MCF 10A (cell line): ENCODE measurements at places on chromosomes 11 and 22. TPM values are rescaled to one million over a fixed set of nuclear protein-coding genes. Genes with fewer than 3 reads are reported as not detected.
A peak's percentile ranks its signal among the peaks of the same experiment; 100 is the strongest.

DNA sequence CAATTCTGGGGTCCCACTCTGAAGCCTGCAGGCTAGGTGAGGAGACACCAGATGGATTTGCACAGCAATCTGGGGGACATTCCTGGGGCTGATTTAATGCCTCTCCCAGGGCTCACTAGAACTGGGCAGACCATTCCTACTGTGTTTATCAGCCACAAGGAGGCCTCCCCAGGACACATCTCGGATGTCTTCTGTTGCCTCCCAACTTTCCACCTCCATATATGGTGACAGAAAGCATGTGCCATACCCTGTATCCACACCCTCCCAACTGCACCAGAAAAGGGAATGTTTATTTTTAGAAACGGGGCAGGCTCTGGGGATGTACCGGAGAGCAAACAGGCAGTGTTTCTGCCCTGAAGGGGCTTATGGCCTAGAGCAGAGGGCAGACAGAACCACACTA lies 181.8 kb downstream of the CSNK2A3 start:
- peaks cover 13% of the 10 kb centered on the region for H3K4me1 ChIP-seq
- no peak overlapping the region for H3K4me3 ChIP-seq
- no peaks in the 10 kb centered on the region for H3K36me3 ChIP-seq

Gene MRGPRE
- total RNA-seq: not detected in 2 replicates

DNA sequence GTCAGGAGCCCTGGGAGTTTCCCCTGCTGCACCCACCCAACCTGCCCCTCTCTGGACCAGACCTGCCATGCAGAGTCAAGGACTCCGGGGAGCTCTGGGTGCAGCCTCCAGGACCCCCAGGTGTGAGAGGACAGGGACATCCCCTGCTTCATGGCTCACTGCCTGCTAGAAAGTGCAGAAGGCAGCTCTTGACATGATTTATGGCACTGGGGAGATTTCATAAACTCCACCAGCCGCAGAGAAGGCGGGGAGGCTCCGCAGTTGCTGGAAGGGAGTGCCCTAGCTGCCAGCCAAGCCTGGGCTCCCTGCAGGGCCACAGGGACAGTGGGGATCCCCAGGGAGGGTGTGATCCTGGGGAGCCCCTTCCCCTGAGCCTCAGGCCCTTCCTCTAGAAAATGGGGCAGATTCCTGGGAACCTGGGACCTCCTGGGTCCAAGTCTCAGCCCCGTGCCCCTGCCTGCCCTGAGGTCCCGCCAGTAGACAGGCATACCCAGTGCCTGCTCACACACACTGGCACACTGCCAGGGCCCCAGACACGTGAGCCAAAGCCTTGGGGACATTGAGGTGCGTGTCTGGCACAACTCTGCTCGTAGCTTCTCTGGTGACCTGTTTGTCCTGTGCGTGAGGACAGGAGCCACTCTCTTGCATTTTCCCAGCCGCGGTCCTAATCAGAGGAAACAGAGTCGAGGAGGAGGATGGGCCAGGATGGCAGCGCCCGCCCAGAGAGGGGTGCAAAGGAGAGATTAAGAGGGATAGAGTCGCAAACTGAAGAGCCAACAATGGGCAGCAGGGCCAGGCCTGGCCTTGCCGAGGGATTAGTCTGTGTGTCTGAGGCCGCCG lies 13.8 kb downstream of the CABP7 start:
- H3K4me3 ChIP-seq: no peak overlapping the region
- peak; percentile 27 for DNase-seq
- peaks cover 8% of the 10 kb centered on the region for H3K36me3 ChIP-seq
- no peaks in the 10 kb centered on the region for H3K4me1 ChIP-seq

DNA sequence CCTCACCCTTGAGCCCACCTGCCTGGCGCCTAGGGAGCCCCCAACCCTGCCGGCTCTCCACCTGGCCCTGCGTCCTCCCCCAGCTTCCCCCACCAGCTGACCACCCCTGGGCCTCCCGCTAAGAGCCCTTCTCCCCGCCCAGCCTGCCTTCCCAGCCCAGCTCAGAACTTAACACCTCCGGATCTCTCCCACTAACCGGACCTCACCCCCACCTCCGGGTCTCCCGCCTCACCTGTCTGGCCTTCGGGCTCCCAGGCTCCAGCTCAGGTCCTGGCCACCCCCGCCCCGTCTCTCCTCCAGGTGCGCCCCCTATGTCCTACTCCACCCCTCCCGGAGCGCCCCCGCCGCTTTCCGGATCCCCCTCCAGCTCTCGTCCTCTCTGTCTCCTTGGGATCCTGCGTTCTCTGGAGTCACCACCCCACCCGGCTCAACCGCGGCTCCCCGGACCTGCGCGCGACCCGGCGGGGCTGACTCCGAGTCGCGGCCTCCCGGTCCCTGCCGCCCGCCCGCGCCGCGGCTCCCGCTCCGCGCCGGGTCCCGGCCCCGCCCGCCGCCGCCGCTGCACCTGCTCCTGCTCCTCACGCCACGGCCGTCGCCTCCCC lies at the start of gene KCNJ11:
Gene KCNJ11 (minus strand): TSS at position 51 of the 602 bp plus-strand sequence. CDS start 568 bp downstream, outside the sequence.
- no peaks in the 10 kb centered on the region for H3K36me3 ChIP-seq
- no peak for DNase-seq
- peak within 1 kb of the TSS; percentile 71 for H3K4me3 ChIP-seq
- H3K27me3 ChIP-seq: no peaks in the 10 kb centered on the region
- H3K4me1 ChIP-seq: no peaks in the 10 kb centered on the region

DNA sequence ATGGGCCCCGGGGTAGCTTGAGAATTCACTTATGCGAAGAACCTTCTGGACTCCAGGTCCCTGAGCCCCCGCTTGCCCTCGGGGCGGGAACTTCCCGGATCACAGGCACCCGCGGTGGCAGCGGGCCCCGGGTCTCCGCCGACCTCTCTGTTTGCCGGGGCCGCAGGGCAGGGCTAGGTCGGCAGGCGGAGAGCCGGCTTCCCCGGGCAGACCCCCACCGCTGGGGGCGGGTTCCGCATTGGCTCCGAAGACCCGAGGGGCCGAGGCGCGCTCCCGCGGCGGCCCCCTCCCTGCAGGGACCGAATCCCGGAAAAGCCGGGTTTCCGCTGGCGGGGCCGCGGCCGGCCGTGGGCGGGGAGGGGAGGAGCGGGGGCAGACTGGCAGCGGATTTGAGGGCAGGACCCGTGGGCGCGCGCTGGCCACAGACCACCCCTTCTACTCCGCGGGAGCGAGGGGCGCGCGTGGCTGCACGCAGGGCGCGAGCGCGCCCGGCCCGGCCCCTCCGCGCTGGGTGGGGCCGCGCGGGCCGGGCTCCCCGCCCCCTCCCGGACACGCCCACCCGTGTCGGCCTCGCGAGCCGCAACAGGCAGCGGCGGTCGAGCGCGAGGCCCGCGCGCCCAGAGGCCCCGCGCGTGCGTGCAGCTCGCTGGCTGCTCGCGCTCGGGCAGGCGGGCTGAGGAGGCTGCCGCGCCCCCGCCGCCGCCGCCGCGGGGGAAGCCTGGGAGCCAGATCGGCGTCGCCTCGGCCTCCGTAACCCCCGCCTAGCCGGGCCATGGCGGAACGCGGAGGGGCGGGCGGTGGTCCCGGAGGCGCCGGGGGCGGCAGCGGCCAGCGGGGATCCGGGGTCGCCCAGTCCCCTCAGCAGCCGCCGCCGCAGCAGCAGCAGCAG lies at the start of gene PACS1:
Gene PACS1 (plus strand): TSS at position 558 of the 889 bp plus-strand sequence. CDS start 215 bp downstream, at position 773.
- peak; percentile 47 for DNase-seq
- peaks cover 55% of the 10 kb centered on the region for H3K36me3 ChIP-seq
- H3K4me1 ChIP-seq: peaks cover 40% of the 10 kb centered on the region

GRCh38 chr11:97702951-97703350 lies 1313.1 kb downstream of the JRKL start:
- no peaks in the 10 kb centered on the region for H3K4me1 ChIP-seq
- no peak overlapping the region for H3K27ac ChIP-seq
- no peak for DNase-seq
- peaks cover 61% of the 10 kb centered on the region for H3K27me3 ChIP-seq
- no peaks in the 10 kb centered on the region for H3K36me3 ChIP-seq

DNA sequence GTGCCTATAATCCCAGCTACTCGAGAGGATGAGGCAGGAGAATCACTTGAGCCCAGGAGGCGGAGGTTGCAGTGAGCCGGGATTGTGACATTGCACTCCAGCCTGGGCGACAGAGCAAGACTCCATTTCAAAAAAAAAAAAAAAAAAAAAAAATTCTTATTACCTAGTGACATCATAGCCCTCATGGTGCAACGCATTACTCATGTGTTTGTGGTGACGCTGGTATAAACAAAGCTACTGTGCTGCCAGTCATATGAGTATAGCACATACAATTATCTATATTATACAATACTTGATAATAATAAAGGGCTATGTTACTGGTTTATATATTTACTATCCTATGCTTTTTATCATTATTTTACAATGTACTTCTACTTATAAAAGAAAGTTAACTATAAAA lies 41.2 kb downstream of the OR2AT4 start:
- peak; percentile 42 for DNase-seq
- H3K27ac ChIP-seq: no peak overlapping the region
- no peaks in the 10 kb centered on the region for H3K4me1 ChIP-seq

Gene NNMT
- total RNA-seq: 429 and 638 TPM in 2 replicates

DNA sequence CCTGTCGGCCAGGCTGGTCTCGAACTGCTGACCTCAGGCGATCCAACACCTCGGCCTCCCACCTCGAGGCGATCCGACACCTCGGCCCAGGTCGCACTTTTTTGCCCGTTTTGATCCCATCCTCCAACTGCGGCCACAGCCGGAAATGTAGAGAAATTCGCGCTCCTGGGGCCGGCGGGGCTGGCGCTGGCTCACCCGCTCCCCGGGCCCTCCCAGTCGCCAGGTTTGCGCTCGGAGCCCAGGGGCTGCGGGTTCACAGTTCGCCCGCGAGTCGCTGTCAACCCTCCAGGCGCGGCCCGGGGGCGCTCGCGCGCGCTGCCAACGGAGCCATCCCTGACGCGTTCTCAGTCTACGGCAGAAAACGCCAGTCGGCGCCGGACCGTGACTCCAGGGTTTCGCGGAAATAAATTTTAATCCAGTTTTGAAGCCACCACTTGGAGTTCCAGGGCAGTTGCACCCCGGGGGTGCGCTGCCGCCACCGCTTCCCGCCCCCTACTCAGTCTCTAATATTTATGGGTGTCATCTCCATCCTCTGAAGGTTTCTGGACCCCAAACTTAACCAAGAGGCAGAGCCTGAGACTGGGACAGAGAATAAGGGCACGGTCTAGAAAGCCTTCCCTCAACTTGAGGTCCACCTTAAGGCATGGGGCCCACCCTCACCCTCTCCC lies 1.5 kb upstream of the KLHDC7B start:
- no peaks in the 10 kb centered on the region for H3K27me3 ChIP-seq
- H3K27ac ChIP-seq: peak overlapping the region; percentile 28
- peak; percentile 18 for DNase-seq
- H3K36me3 ChIP-seq: no peaks in the 10 kb centered on the region

GRCh38 chr11:120329556-120329955 lies 4.5 kb downstream of the TLCD5 start:
- no peaks in the 10 kb centered on the region for H3K27me3 ChIP-seq
- peaks cover 39% of the 10 kb centered on the region for H3K4me1 ChIP-seq
- no peak overlapping the region for H3K4me3 ChIP-seq
- no peak overlapping the region for H3K27ac ChIP-seq
- H3K36me3 ChIP-seq: peaks cover 9% of the 10 kb centered on the region

Gene KRTAP5-3
- total RNA-seq: not detected in 2 replicates

Gene AQP11
- 0.27 TPM in 1 of 2 replicates, not detected in the other for total RNA-seq

Gene AGBL2
- 0.86 and 1.2 TPM in 2 replicates for total RNA-seq

GRCh38 chr11:74721479-74721835 lies 9.8 kb downstream of the CHRDL2 start:
- H3K4me3 ChIP-seq: no peak overlapping the region
- H3K27me3 ChIP-seq: no peaks in the 10 kb centered on the region

Gene LGALS12
- total RNA-seq: not detected in 2 replicates

Gene C11orf71
- total RNA-seq: 3.9 and 5.6 TPM in 2 replicates

Gene KRTAP5-9
- not detected in 2 replicates for total RNA-seq

- H3K4me1 ChIP-seq: peaks cover 31% of the 10 kb centered on the region
- peak; percentile 91 for DNase-seq
- H3K27ac ChIP-seq: no peak overlapping the region
- no peak overlapping the region for H3K4me3 ChIP-seq
- no peaks in the 10 kb centered on the region for H3K27me3 ChIP-seq
Observed at GRCh38 chr11:13118194-13118593, 109.1 kb downstream of the RASSF10 start.

GRCh38 chr11:112113539-112114457 lies 27.1 kb downstream of the SDHD start:
- no peaks in the 10 kb centered on the region for H3K36me3 ChIP-seq
- DNase-seq: peak; percentile 75
- H3K4me1 ChIP-seq: no peaks in the 10 kb centered on the region
- no peak overlapping the region for H3K4me3 ChIP-seq
- H3K27me3 ChIP-seq: no peaks in the 10 kb centered on the region

GRCh38 chr11:13329670-13330356 lies 52.2 kb downstream of the BMAL1 start:
- peak overlapping the region; percentile 8 for H3K27ac ChIP-seq
- DNase-seq: peak; percentile 62
- no peak overlapping the region for H3K4me3 ChIP-seq
- H3K4me1 ChIP-seq: peaks cover 44% of the 10 kb centered on the region
- H3K27me3 ChIP-seq: no peaks in the 10 kb centered on the region

DNA sequence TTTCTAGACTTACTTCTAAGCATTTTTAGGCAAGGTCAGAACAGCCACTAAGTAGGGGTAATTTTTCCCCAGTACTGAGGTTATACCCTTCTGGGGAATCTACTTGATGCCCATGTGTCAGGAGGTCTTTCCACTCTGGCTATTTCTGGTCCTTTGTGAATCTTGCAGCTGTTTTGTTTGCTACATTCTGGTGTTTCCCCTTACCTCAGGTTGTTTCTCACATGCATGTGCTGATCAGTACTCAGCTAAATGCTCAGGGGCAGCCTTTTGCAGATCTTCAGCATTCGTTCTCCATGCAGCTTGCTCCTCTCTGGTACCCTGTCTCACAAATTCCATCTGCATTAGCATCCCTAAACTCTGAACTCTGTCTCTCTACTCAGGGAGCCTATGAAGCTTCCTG lies 303.6 kb downstream of the SOX6 start:
- no peak for DNase-seq
- H3K27ac ChIP-seq: no peak overlapping the region
- no peaks in the 10 kb centered on the region for H3K36me3 ChIP-seq
- H3K4me1 ChIP-seq: no peaks in the 10 kb centered on the region

Gene C11orf97
- not detected in 2 replicates for total RNA-seq

DNA sequence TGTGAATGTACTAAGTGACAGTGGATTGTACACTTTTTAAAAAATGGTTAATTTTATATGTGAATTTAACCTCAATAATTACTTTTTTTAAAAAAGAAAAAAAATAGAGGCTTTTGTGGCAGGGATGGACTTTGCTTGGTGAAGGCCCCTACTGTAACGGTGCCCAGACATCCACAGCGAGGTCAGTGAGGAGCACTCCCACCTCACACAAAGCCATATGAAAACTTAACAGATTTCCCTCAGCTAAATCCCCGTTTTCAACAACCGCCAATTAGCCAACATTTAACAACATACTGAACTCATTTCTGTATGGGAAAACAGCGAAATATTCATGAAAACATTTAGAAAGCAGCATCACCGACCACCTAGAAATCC lies 642 bp upstream of the C11orf58 start:
- peaks cover 14% of the 10 kb centered on the region for H3K36me3 ChIP-seq
- no peak for DNase-seq
- H3K4me1 ChIP-seq: peaks cover 21% of the 10 kb centered on the region
- no peak overlapping the region for H3K27ac ChIP-seq
- H3K27me3 ChIP-seq: no peaks in the 10 kb centered on the region
- H3K4me3 ChIP-seq: no peak overlapping the region

Gene MS4A6A
- total RNA-seq: not detected in 2 replicates

Gene DEPDC7
- 2.2 and 3.6 TPM in 2 replicates for total RNA-seq
